Cortex of kidney (tissue), 1 donor: ENCODE measurements at places on chromosomes 5 and 9.

GRCh38 chr5:45491368-45491767, 204.8 kb downstream of the HCN1 start:
- DNase-seq, result no peak

GRCh38 chr5:5739490-5739945, 317.0 kb downstream of the ICE1 start:
- DNase-seq, result no peak

- DNase-seq, result no peak
These were observed 499.0 kb upstream of the SGCD start for GRCh38 chr5:155827949-155828348.

DNA sequence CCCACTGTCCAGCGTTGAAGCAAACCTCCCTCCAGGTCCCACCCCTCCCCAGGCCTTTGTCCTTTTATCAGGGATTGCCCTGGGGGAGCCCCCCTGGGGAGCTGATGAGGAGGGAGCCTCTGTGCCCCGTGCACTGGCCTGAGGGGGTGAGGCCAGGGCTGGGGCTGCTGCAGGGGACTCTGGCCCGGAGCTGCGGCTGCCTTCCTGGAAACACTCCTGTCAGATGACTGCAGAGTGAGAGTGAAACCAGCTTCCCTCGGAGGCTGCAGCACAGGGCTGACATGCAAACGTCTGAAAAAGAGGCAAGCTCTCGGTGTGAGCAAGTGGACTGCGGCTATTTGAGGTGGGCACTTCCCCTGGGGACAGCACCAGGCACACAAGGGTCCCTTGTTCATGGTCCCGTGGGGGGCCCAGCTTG, 4.6 kb upstream of the TRAF2 start:
- DNase-seq, result no peak

GRCh38 chr5:149130121-149130914, 11.0 kb upstream of the ABLIM3 start:
- DNase-seq, result no peak

- no peak for DNase-seq
These were observed 104.6 kb upstream of the SMIM23 start for GRCh38 chr5:171681061-171681460.

GRCh38 chr5:43780586-43780985, 177.6 kb downstream of the NNT start:
- DNase-seq, result no peak

DNA sequence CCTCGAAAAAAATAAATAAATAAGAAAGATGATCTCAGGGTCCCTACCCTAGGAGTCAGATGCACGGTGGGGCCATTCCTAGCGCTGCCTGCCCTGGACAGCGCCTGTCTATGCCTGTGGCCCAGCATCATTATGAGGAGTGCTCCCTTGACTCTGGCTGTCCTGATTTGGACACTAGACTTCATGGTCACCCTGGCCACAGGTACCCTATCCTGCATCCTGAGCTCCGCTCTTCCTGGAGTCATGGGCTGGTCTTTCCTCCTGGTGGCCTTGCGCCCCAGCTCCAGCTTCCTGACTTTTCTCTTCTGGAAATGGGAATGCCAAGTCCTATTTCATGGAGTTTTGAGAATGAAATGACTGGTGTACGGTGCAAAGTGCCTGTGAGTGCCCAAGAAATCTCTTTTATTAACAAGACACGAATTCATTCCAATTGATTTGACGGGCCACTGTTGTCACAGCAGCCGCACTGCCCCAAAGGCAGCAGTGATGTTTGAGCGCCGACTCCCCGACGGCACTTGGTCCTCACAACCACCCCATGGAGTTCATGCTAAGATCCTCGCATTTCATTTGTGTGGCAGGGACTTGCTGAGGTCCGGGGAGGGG, 564 bp upstream of the AIF1L start:
- no peak for DNase-seq
